Keratinocyte (primary cell): ENCODE measurements at places on chromosomes 3 and 15. TPM values are rescaled to one million over a fixed set of nuclear protein-coding genes. Genes with fewer than 3 reads are reported as not detected.

Gene CCDC54
- polyA plus RNA-seq, result not detected in 3 replicates

- DNase-seq, result no peak
Observed at GRCh38 chr3:79490165-79491028, 277.4 kb downstream of the ROBO1 start.

Gene TBC1D21
- not detected in 3 replicates for polyA plus RNA-seq

DNA sequence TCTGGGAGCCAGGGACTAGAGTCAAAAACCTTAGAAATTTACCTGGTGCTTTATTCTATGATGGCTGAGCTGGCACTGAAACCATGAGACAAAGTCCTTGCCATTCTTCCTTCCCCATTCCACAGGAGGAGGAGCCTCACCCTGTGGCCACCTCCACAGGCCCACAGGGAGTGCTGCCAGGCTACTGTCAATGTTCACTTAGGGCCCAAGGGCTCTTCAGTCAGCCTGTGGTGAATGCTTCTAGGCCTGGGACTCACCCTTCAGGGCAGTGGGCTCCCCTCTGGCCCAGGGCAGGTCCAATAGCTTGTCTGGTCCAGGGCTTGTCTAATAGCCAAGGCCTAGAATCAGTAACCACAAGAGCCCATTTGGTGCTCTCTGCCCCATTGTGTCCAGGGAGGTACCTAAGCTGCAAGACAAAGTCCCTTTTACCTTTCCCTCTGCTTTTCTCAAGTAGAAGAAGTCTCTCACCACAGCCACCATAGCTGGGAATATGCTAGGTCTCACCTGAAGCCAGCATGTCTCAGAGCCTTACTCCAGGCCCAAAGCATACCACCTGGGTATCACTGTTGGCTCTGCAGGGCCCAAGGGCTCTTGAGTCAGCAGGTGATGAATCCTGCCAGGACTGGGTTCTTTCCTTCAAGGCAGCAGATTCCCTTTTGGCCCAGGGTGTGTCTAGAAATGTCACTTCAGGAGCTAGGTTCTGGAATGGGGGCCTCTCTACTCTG, 61.8 kb upstream of the CHRNB4 start:
- DNase-seq, result no peak

- no peak for DNase-seq
Observed at GRCh38 chr15:81475471-81475870, 101.5 kb upstream of the TMC3 start.

Gene CLEC3B
- 0.08 TPM in 1 of 3 replicates, not detected in the others for polyA plus RNA-seq

- DNase-seq, result no peak
Observed at GRCh38 chr15:23572844-23573243, 7.4 kb downstream of the MKRN3 start.

Gene PLOD2
- polyA plus RNA-seq, result 14.3 to 30.0 TPM (median 22.3 TPM) in 3 replicates
